ENCODE measurements at places on chromosomes 1 and 21.

- DNase-seq, result no peak
These were observed 90.2 kb downstream of the LRRC7 start for GRCh38 chr1:69657971-69658370.

- no peak for DNase-seq
These were observed 80.6 kb downstream of the TNFSF18 start for GRCh38 chr1:172970186-172970585.

DNA sequence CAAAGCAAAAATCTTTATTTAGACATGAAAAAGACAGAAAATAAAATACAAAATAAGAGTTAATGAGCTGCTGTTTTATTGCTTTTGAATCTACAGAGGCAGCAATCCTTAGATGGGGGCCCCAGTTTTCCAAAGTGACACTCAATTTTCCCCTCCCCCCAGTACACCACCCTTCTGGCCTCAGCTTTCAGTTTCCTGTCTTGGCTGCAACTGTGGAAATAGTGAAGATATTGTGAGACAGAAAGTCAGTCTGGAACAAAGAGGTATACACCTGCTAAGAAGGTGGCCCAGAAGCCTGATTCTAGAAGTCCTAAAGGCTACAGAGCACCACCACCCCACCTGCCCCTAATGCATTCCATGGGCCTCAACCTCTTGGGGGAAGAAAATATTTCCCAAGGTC lies 1.1 kb upstream of the MTMR11 start:
- no peak for DNase-seq

DNA sequence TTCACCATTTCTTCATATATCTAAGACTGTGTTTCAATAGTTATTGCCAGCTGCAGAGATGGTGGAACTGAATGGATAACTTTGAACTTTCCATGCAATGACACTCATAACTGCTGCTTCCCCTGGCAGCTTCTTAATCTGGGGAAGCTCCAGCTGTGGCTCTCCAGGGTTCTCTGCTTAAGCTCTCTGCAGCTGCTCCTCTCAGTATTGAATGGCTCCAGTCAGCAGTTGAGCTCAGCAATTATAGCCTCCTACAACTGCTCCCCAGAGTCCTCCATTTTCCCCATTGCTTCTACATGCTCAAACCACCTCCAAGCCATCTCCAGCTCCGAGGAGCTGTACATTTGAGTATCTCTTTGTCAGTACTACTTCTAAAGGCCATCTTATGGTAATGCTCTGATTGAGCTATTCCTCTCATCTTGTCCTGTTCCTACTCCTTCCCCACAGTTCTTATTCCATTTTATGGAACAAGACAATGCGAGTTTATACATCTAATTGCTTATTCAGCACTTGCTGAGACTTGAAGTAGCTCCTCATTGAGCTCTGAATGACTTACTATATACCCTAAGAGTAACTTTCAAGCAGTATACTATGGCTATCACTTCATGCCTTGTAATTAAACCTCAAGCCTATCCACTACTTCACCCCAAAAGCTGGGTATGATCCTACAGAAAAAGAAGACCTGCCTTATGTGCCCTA lies 362.4 kb downstream of the NEGR1 start:
- DNase-seq, result no peak

- no peak for DNase-seq
These were observed 9.1 kb downstream of the CDKN2C start for GRCh38 chr1:50978852-50979781.

DNA sequence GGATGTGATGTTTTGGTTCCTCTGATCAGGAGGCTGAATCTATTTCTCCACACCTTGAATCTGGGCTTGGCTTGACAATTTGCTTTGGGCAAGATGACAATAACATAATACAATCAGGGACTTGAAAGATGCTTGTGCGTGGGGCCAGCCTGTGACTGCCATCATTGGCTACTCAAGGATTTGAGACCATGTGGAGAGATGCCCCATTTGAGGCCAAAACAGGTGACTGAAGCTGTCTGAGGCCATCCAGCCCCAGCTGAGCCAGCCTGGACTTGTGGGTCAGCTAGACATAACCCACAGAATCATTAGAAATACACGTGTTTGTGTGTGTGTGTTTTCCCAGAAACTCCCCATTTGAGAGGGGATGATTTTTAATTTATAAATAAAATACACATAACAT lies 421.5 kb downstream of the PTPRU start:
- DNase-seq, result no peak

DNA sequence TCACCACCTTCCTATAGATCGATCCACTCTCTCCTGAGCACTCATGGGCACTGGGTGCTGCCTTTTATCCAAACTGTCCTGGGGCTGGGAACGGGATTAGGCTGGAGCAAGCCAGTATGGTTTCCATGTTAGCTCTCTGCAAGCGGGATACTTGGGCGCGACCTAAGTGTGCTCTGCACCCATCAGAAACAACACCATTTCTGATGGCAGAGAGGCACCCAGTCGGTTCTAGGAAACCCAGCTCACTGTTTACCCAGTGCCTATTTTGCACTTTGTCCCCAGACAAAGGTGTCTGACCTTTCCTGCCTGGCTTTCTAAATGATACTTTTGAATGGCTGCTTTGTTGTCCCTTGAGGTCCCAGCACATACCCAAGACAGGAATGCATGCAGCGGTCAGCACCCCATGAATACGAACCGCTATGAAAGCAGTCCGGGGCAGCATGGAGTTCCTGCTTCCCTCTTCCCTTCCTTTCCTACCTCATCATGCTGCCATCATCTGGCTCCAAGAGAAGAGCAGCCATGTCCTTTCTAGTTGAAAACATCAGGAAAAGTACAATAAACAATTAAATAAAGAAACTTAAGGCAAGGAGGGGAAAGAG lies 83.9 kb downstream of the TRABD2B start:
- no peak for DNase-seq

DNA sequence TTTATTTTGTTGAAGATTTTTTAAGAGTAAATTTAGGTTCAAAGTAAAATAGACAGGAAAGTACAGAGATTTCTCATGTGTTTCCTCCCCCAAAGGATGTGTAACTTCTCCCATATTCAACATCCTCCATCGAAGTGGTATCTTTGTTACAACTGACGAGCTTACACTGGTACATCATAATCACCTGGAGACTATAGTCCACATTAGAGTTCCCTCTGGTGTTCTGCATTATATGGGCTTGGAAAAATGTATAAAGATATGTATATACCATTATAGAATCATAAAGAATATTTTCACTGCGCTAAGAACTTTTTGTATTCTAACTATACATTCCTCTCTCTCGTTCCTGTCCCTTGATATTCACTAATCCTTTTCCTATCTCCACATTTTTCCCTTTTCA lies 203.7 kb downstream of the AMY1C start:
- no peak for DNase-seq

- DNase-seq, result no peak
These were observed 43.4 kb downstream of the PTGS2 start for GRCh38 chr1:186636786-186637185.

DNA sequence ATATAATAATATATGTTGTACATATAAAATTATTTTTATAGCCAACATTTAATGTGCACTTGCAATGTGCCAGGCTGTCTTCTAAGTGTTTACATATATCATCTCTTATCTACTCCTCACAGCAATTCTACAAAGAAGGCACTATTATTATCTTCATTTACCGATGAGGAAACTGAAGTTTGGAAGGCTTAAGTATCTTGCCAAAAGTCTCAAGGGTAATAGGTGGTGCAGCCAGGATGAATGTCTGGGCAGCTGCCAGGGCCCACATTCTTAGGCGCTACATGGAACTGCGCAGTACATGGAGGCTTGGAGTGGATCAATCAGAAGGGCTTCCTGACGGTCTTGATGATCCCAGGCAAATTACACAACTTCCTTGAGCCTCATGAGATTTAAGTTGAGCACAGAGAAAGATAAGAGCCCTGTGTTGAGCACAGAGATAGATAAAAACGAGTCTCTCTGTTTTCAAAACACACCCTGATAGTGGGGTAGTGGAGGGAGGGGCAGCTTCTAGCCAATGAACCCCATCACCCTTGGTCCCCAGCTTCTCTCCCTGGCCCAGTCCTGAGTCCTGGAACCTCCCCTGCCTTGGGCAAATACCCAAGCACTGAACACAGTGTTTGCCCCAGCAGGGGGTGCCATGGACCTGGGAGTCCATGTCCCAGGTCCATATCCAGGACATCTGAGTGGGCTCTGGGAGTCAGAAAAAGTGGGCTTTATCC lies 9.2 kb downstream of the POU3F1 start:
- no peak for DNase-seq

- no peak for DNase-seq
These were observed 13.6 kb downstream of the GJA4 start for GRCh38 chr1:34806396-34806795.

DNA sequence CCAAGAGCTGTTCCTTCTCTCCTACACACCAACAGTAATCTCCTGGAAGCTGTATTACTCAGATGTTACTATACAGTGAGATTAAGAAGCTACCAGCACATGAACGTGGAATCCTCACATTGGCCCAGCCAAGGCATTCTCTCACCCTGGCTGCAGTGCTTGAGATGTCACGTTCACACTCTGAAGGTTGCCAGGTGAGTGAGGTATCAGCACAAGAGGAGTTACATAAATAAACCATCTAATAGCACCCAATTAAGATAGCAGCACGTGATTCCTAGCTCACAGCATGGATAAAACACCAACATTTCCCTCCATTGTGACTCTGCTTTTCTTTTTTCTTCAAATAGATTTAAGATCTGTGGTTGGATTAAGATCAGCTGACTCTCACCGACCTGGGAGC lies 182.8 kb downstream of the PLPP3 start:
- DNase-seq, result no peak

DNA sequence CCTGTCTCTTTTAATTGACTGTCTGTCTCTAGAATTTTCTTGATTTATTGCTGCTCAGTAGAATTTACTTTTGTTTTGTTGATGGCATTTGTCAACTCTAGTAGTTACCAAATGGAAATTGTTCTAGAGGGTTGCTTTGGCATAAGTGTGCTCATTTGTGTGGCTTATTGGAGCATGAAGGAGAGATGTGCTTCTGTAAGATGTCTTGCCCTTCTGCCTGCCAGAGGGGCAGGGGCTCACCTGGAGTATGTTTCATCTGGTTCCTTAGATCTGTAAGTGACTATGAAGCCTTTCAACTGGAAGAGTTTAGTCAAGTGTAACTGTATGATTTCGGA lies 345.5 kb downstream of the DISC1 start:
- no peak for DNase-seq

All from CD4-positive, alpha-beta T cell treated with Interleukin-1 beta for 1 hour (primary cell).